ENCODE measurements at places on chromosomes 12 and 14.

- DNase-seq: no peak
These were observed 97.0 kb downstream of the PHETA1 start for GRCh38 chr12:111271674-111272418.

DNA sequence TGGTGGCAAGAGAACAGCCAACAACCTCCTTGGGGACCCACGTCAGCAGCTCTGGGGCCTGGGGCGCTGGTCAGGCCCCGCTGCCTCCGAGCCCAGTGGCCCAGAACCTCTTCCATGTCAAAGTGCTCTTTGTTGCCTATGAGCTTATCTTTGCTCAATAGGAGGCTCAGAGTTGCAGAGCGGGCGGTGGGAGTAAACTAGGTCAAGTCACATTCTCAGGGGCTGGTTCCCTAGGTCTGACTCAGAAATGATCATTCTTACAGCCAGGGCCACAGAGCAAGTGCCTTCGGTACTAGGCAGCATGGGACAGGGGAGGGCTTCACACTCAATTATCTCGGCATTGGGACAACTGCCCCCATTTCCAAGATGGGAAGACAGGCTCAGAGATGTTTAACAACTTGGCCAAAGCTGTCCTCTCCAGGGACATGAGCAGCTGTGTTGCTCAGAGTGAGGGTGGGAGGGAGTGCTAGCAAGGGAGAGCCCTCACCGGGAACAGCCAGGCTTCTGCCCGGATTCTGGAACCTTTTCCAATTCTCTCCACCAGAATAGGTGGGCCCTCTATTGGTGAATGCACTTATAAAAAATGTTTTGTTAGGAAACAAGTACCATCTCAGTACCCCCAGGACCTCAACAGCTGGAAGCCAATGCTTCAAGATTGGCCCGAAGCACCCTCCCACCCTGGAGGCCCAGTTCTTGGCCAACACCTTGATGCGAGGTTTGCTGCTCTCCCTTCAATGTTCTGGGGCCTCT, 11.9 kb downstream of the SLC25A29 start:
- no peak for DNase-seq

GRCh38 chr12:11728154-11728755, 78.8 kb downstream of the ETV6 start:
- DNase-seq: no peak

GRCh38 chr14:87278415-87278814, 714.6 kb downstream of the GALC start:
- no peak for DNase-seq

DNA sequence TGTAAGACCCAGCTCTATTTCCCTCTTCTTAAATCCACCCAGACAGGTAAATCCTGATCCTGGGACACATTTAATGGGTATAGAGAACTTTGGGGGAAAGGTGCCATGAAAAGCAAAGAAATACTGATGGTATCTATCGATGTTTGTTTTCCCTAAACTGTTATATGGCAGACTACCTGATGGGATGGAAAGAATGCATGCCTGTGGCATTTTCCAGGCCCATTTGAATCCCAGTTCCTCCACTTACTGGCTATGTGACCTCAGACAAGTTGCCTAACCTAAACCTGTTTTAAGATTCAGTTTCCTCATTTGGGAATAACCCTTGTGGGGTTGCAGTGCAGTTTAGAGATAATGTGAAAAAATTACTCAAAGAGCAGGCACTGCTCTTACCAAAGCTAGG, 404.5 kb downstream of the FUT8 start:
- DNase-seq: no peak

- no peak for DNase-seq
These were observed 69.9 kb upstream of the AVPR1A start for GRCh38 chr12:63220921-63221320.

- peak; percentile 52 for DNase-seq
These were observed 8.6 kb downstream of the AK7 start for GRCh38 chr14:96400495-96400894.

- DNase-seq: no peak
These were observed 29.8 kb downstream of the FIGNL2 start for GRCh38 chr12:51818566-51819300.

DNA sequence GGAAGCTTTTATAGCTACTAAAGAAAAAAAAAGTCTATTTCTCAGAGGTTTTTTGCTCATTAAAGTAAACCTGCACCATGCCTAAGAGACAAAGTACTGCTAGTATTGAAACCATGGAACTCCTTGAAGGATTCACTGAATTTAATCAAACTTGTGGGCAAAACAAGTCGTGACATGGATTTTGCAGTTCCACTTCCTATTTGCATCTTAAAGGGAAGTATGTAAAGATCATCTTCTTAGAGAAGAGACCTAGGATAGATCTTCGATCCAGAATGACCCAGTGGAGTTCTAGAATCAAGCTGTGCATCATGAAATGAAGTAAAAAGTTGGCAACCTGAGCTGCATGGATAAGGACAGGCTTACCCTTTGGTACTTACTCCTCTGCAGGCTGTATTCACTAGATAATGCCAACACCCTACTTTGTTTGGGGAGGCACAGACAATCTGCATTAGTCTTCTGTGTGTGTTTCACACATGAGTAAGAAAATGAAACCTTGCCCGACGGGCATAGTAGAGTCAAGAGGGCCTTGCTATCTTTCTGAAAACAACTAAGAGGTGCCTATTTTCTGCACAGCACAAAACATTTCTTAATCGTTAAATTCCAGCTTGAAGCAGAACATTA, 1.9 kb downstream of the GNG2 start:
- no peak for DNase-seq

DNA sequence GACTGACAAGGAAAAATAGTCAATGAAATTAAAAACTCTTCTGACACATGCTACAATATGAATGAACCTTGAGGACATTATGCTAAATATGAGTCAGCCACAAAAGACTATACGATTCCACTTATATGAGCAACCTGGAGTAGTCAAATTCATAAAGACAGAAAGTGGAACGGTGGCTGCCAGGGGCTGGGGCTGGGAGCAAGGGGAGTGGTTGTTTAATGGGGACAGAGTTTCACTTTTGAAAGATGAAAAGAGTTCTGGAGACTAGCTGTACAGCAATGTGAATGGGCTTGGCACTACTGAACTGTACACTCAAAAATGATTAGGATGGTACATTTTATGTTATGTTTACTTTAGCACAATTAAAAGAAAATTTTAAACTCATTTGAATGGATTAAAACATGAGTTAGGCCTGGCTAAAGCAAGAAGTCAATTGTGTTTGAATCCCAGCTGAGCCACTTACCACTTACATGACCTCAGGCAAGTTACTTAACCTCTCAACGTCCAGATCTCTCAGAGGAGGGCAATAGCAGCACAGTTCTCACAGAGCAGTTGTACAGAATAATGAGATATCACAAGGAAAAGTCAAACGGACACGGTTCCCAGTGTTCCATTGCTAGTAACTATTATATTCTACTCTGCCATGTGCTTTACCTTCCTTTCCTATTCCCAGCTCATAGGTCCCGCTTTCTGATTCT, 102.5 kb downstream of the SPTSSA start:
- no peak for DNase-seq

GRCh38 chr14:73402579-73402978, 55.8 kb downstream of the NUMB start:
- DNase-seq: no peak

DNA sequence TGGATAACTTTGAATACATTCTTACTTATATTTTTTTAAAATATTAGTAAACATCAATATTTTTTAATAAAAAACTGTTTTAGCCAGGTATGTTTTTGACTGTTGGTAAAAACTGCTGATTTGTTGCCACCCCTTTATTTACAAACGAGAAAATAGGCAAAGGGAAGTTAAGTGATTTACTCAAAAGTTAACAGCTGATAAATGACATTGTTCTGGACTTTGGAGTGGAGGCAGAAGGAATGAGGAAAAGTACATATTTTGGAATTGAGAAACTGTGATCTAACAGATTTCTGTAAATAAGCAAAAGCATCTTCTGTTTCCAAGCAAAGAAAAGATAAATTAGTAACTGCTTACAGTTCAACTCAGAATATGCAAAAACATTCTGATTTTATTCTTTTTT, 4.5 kb downstream of the AP5M1 start:
- DNase-seq: no peak

DNA sequence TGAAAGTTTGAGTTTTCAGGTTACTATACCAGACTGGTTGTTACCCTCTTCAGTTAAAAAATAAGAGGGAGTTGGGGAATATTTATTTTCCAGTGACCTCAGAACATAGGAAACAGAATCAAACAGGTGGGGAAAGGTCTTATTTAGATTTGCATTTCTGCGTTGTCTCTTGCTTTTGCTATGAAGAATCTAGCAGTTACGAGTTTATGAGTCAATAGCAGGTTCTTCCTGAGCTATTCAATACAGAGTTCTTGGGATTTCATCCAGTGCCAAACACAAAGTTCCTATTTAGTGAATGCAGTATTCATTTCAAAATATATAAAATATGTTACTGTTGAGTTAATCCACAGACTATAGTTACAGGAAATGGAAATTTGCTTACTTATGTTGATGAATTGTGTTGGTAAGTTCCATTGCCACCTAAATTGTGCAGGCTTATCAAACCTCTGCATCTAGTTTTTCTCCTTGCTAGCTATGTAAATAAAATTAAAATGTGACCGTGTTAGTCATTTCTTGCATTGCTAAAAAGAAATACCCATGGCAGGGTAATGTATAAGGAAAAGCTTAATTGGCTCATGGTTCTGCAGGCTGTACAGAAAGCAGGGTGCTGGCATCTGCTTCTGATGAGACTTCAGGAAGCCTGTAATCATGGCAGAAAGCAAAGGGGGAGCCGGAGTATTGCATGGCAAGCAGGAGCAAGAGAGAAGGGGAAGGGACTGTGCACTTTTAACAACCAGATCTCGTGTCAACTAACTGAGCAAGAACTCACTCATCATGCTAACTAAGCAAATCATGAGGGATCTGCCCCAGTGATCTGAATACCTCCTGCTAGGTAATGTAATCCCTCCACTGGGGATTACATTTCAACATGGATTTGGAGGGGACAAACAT, 110.2 kb downstream of the KTN1 start:
- DNase-seq: no peak

DNA sequence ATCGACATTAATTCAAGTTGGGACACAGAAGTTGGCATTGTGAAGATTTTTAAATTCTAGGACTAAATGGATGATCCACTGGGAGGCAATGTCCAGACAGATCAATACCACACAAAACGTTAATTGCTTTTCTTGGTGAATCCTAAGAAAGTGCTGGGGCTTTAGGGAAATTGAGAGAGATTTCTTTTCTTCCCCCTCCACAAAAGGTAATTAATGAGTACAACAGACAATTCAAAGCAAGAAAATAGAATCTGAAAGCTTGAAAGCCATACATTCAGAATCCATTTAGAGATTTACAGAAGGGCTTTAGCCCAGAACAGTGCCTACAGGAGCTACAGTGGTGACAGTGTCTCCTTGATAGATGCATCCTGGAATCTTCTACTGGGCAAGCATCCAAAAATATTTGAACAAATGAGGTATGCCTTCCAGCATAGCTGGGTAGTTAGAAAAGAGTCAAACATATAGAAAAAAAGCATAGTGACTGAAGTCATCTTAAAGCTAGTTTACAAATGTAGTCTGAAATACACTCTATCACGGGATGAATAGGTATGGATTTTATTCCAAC, 718.1 kb downstream of the DIO2 start:
- no peak for DNase-seq

DNA sequence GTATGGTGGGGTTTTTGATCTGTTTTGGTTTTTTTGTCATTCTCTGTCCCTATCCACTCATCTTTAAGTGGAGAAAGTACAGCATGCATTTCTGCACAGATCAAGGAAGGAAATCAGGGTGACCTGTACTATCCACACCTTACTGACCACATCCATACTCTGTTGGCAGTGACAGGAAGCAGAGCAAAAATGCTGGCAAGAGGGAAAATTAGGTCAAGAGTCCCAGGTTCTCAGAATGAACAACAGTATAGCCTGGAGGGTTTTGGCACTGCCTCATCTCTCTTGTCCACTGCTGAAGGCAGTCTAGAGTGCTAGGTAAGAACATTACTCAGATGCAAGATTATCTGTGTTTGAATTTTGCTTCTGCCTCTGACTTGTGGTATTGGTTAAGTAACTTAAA, 70.7 kb downstream of the TAOK3 start:
- DNase-seq: no peak

GRCh38 chr12:49502590-49502989, 36.2 kb upstream of the KCNH3 start:
- DNase-seq: no peak

DNA sequence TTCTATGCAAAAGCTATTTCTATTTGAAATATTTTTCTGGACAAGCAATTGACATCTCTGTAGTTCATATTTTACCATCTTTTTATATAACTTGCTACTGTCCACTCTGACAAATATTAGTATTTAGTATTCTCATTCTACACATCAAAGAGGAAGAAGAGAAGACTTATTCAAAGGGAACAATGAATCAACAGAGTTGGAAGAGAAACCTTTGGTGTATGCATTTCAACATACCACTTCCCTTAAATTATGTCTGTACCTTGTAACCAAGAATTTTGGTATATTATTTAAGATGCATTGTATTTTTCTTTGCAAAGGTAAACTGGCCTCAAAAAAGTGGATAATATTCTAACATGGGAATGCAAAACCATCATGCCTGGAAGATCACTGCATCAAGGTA, 72.1 kb upstream of the DUSP6 start:
- no peak for DNase-seq

DNA sequence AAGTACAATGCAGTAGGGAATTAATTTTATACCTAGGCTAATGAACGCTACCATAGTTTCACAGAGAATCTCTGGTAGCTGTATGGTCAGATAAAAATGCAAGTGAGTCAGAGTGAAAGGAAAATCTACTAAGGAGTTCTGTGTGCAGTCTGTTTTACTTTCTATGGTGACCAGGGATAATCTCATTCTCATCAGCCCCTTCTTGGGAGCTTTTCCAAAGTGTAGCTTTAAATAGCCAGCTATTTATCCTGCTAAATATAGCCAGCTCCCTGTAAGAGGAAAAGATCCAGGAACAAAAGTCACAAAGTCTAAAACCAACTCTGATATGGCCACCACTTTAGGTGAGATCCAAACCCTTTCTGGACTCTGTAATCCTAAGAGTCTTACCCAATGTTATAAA, 75.5 kb downstream of the TMEM116 start:
- DNase-seq: no peak

DNA sequence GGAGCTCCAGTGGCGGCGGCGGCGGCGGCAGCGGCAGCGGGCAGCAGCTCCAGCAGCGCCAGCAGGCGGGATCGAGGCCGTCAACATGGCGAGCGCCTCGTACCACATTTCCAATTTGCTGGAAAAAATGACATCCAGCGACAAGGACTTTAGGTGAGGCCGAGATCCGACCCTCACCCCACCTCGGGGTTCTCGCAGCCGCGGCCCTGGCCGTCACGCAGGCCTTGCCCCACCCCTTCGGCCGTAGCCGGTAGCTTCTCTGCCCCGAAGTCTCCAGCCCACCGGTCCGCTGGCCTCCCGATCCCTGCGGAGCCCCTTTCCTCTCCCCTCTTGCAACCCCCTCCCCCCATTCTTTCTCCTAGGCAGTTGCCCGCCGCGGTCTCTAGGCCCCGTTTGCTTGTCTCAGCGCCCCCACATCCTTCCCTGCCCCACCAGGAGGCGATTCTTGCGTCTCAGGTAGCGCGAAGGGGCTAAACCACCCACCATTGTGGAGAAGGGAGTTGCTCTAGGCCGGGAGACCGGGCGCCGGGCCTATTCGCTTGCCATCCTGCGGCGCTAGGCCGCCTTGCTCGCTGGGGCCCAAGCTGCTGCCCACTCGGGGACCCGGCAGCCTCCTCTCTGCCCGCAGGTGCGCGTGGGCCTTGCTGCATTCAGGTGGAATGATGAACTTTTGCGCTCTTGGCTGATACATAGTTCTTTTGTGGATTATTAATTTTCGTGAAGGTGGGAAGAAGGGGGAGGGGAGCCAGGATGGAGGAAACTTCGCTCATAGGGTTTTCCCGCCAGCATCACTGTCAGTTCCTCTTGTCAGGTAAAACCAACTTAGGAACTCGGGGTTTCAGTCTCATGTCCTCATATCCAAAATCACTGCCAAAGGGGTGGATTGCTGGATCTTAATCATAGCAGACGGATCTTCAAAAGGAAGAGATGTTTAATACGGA, 745 bp downstream of the CAND1 start:
- no peak for DNase-seq
